ENCODE measurements at places on chromosomes 7 and 10.

- no peaks in the 10 kb centered on the region for H3K27me3 ChIP-seq
- no peak overlapping the region for H3K4me3 ChIP-seq
- no peaks in the 10 kb centered on the region for H3K36me3 ChIP-seq
- no peak overlapping the region for H3K27ac ChIP-seq
- no peaks in the 10 kb centered on the region for H3K4me1 ChIP-seq
Measured at GRCh38 chr10:93541402-93542357, 24.8 kb upstream of the FFAR4 start.

- H3K4me1 ChIP-seq: peaks cover 5% of the 10 kb centered on the region
- no peak overlapping the region for H3K4me3 ChIP-seq
- H3K27ac ChIP-seq: no peak overlapping the region
- no peaks in the 10 kb centered on the region for H3K27me3 ChIP-seq
- DNase-seq: no peak
- no peaks in the 10 kb centered on the region for H3K36me3 ChIP-seq
Measured at GRCh38 chr7:30524545-30524944, 19.9 kb upstream of the GGCT start.

GRCh38 chr7:109641445-109641844 is 1071.8 kb downstream of the DNAJB9 start:
- H3K27ac ChIP-seq: no peak overlapping the region
- DNase-seq: no peak
- no peaks in the 10 kb centered on the region for H3K4me1 ChIP-seq
- H3K36me3 ChIP-seq: no peaks in the 10 kb centered on the region
- no peaks in the 10 kb centered on the region for H3K27me3 ChIP-seq

DNA sequence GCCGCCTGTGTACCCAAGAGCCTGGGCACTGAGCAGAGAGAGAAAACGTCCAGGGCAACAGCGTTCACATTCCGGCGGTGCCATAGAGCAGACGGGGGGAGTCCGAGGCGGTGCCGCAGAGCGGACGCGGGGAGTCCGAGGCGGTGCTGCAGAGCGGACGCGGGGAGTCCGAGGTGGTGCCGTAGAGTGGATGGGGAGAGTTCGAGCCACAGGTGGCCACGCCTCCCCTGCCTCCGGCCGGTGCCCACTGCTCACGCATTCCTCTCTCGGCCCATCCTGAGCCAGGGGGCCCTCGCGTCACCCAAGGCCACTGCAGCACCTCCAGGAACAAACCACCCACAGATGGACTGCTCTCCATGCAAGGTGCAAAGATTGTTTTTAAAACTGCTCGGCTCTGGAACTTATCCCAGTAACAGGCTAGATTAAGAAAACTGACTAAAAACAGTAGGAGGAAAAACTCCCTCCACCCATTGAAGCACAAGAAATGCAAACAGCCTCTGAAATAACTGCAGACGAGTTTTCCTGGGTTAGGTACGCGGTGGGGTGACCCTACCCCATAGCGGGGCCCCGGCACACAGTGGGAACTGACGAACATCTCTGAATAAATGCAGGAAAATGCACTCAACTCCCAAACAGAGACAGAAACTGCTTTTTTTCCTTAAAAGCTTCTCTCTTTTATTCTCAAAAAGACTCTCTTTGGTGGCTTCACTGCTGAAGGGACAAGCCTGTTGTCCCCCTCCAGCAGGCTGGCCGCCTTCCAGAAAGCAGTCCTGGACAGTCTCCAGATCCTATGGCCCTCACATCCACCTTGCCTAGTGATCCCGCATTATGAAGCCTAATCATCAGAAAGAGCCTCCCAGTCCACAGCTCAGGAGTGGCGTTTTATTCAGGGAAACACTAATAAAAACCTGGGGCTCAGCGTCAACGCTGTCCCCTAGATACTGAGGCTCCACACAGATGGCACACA is 55.9 kb downstream of the DIP2C start:
- DNase-seq: no peak
- peak overlapping the region; percentile 39 for H3K27ac ChIP-seq
- H3K4me1 ChIP-seq: peaks cover 12% of the 10 kb centered on the region

GRCh38 chr10:114915294-114915693 is 22.7 kb upstream of the TRUB1 start:
- no peaks in the 10 kb centered on the region for H3K27me3 ChIP-seq
- H3K4me3 ChIP-seq: no peak overlapping the region
- peak; percentile 29 for DNase-seq
- no peak overlapping the region for H3K27ac ChIP-seq

DNA sequence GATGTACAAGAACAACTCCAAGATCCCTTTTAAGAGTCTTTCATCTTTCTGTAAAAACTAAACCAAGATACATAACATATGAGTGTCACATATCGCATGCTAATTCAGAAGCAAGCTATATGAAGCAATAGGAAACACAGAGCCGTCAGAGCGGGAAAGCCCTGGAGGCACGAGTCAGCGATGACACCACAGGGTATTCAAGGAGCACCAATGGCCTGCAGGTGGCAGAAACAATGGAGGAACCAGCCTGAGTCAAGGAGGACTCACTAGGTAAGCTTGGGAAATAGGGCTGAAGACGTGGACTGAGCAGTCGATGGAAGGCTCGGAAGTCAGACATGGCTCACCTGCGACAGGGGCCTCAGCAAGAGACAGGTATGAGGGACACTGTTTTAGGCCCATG is 214.4 kb downstream of the FAM107B start:
- no peak overlapping the region for H3K27ac ChIP-seq
- no peak for DNase-seq
- H3K36me3 ChIP-seq: no peaks in the 10 kb centered on the region
- H3K4me3 ChIP-seq: no peak overlapping the region
- H3K27me3 ChIP-seq: no peaks in the 10 kb centered on the region

GRCh38 chr7:132561763-132562162 is 14.5 kb downstream of the PLXNA4 start:
- no peaks in the 10 kb centered on the region for H3K4me1 ChIP-seq
- H3K27ac ChIP-seq: no peak overlapping the region
- H3K4me3 ChIP-seq: no peak overlapping the region
- H3K27me3 ChIP-seq: no peaks in the 10 kb centered on the region
- DNase-seq: no peak

GRCh38 chr10:132878730-132879407 is 63.5 kb downstream of the CFAP46 start:
- no peaks in the 10 kb centered on the region for H3K27me3 ChIP-seq
- H3K27ac ChIP-seq: no peak overlapping the region
- H3K4me3 ChIP-seq: no peak overlapping the region
- peaks cover 2% of the 10 kb centered on the region for H3K4me1 ChIP-seq
- H3K36me3 ChIP-seq: no peaks in the 10 kb centered on the region
- DNase-seq: no peak

- peaks cover 12% of the 10 kb centered on the region for H3K27me3 ChIP-seq
- no peaks in the 10 kb centered on the region for H3K36me3 ChIP-seq
- H3K27ac ChIP-seq: no peak within 1 kb of the TSS
- H3K4me3 ChIP-seq: peak within 1 kb of the TSS; percentile 69
- peak; percentile 39 for DNase-seq
Measured at GRCh38 chr10:7666253-7667023, at the start of gene ITIH5. TSS of gene ITIH5 (minus strand) at chr10:7666966. CDS start at chr10:7666892, 74 bp downstream.

DNA sequence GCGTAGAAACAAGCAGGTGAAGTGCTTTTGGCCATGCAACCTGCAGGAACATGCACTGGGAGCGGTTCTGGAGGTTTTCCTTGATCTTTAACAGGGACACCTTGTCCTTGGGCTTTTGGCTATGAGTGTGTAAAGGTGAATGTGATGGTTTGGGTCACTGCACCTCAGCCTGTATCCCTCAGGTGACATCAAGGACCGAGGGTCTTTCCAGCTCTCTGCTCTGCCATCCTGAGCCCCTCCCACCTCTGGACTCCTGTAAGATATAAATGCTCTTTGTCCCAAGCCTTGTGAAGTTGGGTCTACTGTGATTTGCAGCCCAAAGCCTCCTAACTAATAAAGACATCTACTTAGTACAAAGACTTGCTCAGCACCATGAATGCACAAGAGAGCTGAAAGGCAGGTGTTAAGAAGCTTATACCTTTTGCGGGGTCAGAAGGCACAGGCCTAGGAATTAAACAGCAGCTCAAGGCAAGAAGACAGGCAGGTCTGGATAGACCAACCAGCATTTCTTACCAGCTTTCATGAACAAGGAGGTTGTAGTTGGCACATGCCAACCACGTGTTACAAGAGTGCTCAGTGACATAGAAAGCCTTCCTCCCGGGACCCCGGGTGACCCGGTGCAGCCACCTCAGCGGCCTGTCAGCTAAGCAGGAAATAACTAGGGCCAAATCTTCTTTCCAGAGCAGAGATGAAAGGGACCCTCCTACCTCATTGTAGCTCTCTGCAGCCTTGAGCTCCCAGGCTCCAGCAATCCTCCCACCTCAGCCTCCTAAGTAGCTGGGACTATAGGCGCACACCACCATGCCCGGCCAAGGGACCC is 89.9 kb downstream of the CARD11 start:
- no peak overlapping the region for H3K4me3 ChIP-seq
- no peak overlapping the region for H3K27ac ChIP-seq
- no peaks in the 10 kb centered on the region for H3K4me1 ChIP-seq

DNA sequence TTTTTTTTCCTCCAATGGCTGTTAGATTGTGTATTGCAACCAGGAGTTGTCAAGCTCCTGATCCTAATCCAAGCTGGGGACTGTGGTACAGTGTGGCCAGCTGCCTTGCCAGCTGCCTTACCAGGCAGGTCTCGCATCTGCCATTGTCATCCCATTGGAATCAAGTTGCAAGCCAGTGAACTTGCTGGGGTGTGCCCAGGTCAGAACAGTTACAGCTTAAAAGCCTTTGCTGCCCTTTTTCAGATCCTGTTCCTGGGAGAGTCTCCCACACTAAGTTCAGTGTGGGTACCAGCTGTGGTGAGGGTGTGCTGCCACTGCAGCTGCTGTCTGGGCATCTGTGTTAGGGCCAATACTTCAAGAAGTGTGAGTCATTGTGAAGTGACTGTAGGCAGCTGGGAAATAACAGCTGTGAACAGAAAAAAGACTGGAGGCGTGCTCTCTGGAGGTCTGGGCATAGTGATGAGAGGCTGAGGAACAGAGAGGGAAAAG is 72.8 kb downstream of the CCNY start:
- no peak overlapping the region for H3K27ac ChIP-seq
- peaks cover 6% of the 10 kb centered on the region for H3K4me1 ChIP-seq
- H3K27me3 ChIP-seq: no peaks in the 10 kb centered on the region
- DNase-seq: no peak

DNA sequence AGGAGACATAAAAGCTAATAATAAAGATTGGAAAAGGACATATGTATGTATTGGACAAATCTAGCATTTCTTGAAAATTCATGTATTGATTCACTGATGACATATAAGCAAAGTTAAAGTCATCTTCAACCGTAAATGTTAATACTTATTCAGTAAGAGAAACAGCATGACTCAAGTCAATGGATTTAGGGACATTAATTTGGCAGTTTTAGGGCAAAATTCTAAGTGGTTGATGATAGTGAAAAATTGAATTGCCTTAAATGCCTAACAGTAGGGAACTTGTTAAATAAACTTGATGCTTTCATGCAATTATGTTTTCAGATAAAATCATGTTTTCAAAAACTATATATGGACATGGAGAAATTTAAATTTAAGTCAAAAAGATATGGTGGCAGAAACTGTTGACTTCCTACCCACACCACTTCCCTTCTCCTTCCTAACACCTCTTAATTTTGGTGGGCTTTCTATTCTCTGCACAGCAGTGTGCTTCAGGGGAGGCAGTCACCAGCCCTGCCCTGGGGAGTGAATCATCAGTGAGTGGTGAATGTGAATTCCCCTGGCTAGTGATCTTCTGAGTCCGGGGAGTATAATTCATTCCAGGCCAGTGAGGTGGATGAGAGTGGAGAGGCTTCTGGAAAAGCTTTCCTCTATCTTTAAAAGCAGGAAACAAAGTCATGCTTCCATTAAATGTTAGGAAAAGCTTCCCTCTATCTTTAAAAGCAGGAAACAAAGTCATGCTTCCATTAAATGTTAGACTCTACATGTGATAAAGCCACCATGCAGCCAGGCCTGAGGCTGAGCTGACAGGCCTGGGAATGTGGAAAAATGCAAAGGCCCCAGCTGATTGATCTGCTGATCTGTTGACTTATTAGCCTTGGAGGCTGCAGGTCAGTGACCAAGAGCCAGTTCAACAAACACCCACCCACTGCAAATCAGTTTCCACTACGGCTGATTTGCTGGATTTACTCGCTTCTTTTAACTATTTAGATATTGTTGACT is 25.2 kb upstream of the ITGB1 start:
- no peaks in the 10 kb centered on the region for H3K4me1 ChIP-seq
- DNase-seq: no peak
- no peaks in the 10 kb centered on the region for H3K36me3 ChIP-seq
- H3K27ac ChIP-seq: peak overlapping the region; percentile 37
- H3K27me3 ChIP-seq: no peaks in the 10 kb centered on the region
- no peak overlapping the region for H3K4me3 ChIP-seq

- no peaks in the 10 kb centered on the region for H3K36me3 ChIP-seq
- DNase-seq: no peak
- H3K4me1 ChIP-seq: no peaks in the 10 kb centered on the region
- H3K4me3 ChIP-seq: no peak overlapping the region
- H3K27ac ChIP-seq: no peak overlapping the region
- H3K27me3 ChIP-seq: no peaks in the 10 kb centered on the region
Measured at GRCh38 chr10:98096731-98097130, 37.7 kb upstream of the R3HCC1L start.

DNA sequence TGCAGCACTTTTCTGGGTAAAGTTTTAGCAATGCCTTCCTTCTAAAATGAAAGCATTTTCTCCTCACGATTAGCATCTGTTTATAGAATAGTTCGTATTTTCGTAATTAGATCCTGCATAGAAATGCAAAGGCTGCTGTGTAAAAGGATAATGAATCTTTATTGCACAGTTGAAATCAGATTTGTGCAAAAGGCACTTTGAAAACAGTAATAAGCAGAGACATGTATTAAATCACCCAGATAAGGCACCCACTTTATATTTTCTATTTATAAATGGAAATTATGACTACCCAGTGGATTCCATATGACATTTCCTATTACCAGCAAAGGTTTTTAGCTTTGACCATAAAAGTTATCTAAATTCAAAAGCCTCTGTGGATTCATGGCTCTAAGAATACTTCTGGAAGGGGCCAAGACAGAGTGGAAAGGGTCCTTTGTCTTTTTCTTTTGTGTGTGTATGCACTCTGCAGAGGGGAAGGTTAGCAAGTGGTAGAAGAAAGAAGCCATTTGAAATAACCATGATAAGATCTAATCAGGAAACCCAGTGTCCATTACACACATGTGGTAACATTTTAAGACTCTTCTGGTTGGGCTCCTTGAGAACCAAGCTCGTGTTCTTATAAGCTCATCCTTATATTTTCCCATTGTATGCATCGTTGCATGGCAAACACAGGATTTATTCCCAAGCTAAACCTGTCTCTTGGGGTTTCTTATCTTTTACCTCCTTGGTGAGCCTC is 612.1 kb downstream of the AUTS2 start:
- H3K27me3 ChIP-seq: no peaks in the 10 kb centered on the region
- H3K4me1 ChIP-seq: no peaks in the 10 kb centered on the region
- no peak for DNase-seq
- no peaks in the 10 kb centered on the region for H3K36me3 ChIP-seq
- no peak overlapping the region for H3K27ac ChIP-seq

DNA sequence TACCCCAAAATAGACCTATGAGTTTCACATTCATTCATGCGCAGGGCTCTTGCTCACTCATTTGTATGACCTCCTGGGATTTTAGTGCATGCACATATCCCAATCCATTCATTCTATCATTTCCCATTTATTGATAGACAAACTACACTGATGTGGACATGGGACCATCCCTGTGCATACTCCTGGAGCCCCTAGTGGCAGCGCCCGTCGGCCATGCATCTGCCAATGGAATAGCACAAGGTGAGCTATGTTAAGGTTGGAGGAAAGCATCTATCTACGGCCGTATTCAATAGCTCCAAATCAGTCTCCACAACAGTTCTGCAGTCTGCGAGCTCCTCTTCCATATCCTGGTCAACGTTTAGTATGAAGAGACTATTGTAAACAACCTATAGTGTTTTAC is 31.7 kb upstream of the FIGNL1 start:
- no peak overlapping the region for H3K4me3 ChIP-seq
- DNase-seq: no peak
- H3K36me3 ChIP-seq: peaks cover 2% of the 10 kb centered on the region

Data from kidney (tissue), 22 donors.